ENCODE measurements at places on chromosomes 16 and 17. TPM values are rescaled to one million over a fixed set of nuclear protein-coding genes. Genes with fewer than 3 reads are reported as not detected.

The ANKFN1 gene
- not detected for total RNA-seq

The KRT39 gene
- total RNA-seq, result not detected

- H3K4me1 ChIP-seq, result no peaks in the 10 kb centered on the region
- no peak overlapping the region for H3K4me3 ChIP-seq
- peaks cover 6% of the 10 kb centered on the region for H3K27me3 ChIP-seq
- DNase-seq, result peak; percentile 60
- no peak overlapping the region for H3K27ac ChIP-seq
Measured at GRCh38 chr17:27756467-27757371, 43.6 kb downstream of the NOS2 start.

The KREMEN2 gene
- 0.12 TPM for total RNA-seq

DNA sequence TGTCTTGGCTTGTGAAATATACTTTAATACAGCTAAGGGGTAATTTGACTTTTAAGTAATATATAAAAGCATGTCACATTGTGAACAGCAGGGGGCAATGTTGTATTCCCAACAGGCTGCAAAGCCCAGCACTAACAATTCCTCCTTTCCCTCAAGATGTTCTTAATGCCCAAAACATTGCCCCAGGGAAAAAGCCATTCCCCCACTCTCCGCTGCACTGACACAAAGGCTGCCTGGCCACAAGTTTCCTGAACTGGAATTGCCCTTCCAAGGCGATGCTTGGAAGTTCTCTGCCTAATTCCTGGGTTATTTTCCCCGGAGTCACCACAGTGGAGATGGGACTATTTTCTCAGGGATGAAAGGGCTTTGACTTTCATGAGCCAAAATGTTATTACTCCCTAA, 27.2 kb downstream of the CLEC16A start:
- peak overlapping the region; percentile 44 for H3K27ac ChIP-seq
- no peak for DNase-seq
- H3K4me3 ChIP-seq, result peak overlapping the region; percentile 45
- H3K4me1 ChIP-seq, result peaks cover 75% of the 10 kb centered on the region

DNA sequence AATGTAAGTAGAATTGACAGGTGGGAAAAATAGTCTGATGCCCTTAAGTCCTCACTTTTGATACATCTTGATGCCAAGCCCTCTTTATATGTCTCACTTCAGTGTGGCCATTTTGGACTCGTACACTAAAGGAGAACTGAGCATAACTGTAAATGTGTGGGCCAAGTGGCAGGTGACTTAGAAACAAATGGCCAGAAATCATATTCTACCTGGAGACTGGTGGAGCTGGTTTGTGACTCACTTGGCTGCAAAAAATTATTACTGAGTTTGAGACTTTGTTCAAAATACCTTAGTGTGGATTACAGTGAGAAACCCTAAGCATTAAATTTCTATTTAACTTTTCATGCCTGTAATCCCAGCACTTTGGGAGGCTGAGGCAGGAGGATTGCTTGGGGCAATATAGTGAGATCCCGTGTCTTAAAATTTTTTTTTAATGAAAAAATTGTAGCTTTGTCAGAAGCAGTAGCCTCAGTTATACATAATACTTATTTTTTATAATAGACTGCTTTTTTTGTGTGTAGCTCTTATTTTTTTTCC, 5.0 kb downstream of the HAPSTR1 start:
- H3K27ac ChIP-seq, result peak overlapping the region; percentile 82
- H3K4me3 ChIP-seq, result peak overlapping the region; percentile 100
- H3K36me3 ChIP-seq, result peaks cover 69% of the 10 kb centered on the region
- no peaks in the 10 kb centered on the region for H3K27me3 ChIP-seq

GRCh38 chr16:72051818-72052217, 2.5 kb upstream of the HP start:
- H3K27me3 ChIP-seq, result no peaks in the 10 kb centered on the region
- no peak overlapping the region for H3K27ac ChIP-seq
- no peaks in the 10 kb centered on the region for H3K4me1 ChIP-seq
- no peak for DNase-seq
- H3K4me3 ChIP-seq, result no peak overlapping the region

The CES3 gene
- total RNA-seq, result 11.5 TPM
